ENCODE measurements at places on chromosomes 3 and 15.

DNA sequence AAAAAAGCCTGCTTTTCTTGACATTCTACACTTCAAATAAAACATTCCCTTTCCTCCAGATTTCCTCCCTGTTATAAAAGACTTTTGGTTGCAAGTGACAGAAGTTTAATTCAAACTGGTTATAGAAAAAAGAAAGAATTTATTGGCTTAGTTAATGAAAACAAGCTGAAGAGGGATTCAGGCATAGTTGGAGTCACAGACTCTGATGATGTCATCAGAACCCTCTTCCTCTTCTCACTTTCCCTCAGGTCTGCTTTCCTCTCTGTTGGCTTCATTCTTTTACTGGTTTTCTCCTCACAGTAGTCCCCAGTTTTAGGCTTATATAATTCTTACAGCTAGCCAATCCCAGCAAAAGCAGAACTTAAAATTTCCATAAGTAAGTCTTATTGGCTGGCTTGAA is 32.0 kb upstream of the MBNL1 start:
- no peak for DNase-seq

- no peak for DNase-seq
Observed at GRCh38 chr15:95940431-95940985, 390.0 kb upstream of the NR2F2 start.

DNA sequence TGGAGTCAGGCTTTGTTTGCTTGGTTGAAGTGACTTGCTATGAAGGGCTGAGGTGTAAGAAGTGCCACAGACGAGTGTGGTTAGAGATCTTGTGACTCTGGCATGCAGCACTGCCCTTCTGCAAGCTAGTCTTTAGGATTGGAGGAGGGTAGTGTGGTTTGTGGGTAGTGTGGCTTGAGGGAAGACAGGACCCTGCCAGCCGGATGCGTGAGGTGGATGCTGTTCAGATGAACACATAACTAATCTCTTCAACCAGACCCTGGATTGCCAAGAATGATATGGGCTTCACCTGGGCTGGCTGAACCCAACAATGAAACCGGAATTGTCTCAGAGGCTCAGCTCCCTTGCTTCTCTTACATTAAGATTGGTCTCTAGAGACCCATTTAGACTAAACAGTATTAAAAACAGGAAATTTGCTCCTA is 32.7 kb downstream of the STARD9 start:
- peak; percentile 50 for DNase-seq

DNA sequence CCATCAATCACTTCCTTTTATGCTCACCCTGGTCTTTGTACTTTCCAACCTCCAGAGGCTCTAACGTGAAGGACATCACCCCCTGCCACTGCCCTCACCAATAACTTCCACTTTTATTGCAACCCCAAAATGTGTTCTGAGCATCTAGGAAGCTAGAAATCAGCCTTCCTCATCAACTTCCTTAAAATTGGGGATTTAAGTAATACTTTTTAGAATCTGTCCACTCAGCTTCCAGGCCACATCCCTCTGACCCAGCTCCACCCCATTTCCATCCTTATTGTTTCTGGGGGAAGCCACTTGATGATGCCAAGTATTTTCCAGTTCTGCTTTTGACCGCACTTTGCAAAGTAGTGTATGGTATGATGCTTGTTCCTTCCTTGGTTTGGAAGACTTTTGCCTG is 73.5 kb upstream of the XCR1 start:
- DNase-seq = no peak

DNA sequence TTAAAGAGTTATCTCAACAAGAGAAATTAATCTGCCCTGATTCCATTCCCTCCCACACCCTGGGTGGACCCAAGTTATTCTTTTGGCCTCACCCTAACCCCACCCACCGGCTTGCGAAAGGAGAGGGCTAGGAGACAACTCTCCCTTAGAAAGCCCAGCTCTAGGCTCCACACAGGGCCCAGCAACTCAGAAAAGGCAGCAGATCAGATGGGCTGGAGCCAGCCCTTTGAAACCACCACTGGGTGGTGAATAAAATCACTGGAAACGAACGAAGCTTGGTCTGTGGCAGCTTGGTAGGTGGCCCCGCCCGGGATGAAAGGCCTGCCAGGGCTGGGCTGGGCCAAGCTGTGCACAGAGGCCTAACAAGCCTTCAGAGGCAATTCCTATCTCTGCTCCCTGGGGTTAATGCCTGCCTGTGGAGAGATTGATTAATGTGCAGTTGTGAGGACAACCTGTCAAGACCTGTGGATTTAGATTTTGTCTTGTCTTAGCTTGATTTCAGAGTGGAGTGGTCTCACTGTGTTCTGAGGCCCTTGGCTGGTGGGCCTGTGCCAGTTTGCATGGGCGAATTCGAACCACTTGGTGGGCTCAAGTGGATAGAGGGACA is 38.8 kb downstream of the BHLHE40 start:
- DNase-seq = no peak

DNA sequence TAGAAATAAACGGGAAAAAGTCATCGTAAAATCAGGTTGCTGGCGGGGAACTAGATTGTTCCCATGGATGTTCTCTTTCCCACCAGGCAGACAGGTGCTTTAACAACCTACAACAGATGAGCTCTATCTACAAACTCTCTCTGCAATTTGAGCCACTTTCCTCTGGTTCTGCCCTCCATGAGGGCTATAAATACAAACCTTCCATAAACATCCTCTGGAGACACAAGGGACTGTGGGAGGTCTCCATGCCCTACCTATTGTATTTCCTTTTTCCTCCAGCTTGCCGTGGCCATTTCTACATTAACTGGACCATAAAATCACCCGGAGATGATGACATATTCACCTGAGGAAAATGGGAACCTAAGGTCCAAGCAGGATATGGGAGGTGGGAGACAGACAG is 151.1 kb downstream of the GABRB3 start:
- DNase-seq = no peak

DNA sequence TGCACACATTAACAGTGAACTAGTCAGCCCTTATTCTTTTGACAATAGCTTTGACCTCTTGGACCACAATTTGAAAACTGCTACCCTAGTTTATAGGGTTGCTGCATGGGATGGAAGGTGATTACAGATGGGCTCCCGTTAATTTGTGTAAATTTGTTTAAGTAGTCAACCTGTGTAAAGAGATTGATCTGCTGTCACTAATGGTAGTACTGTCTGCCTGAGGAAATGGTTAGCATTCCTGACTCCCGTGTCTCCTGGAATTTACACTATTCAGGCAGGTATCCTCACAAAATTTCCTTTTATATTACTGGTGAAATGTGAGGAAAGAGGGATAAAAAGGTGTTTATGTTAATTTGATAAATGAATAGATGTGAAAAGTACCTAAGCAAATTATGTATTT is 15.3 kb upstream of the EBLN2 start:
- no peak for DNase-seq

DNA sequence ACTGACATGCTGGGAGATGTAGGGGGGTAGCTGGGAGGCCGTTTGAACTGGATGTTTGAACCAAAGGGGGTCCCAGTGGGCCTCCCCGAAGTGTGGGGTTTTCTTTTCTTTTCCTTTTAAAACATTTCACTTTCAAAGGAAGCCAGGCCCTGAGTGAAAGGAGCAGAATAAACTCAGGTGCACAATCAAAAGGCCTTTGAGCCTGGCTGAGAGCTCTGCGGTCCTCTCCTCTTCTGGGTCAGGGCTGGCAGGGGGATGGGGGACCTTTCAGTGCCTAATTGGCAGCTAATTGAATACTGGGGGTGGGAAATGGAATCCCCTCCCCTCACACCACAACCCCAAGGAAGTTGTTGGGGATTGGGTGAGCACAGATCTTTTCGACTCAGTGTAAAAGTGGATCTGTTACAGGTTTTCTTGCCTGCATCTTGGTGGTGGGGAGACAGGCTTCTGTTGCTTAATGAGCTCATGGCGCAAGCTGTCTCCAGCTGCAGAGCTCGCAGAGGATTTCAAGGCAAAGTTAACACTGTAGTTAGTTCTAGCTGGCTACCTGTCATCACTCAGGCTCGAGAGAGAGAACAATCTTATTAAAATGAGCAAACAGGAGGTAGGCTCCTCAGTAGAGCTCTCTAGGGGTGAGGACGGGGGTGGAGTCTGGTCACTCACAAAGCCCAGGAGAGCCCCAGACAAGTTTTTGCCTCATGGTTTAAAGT is 132.6 kb downstream of the RAB11A start:
- DNase-seq = no peak

GRCh38 chr3:34034840-34035239 is 236.4 kb downstream of the PDCD6IP start:
- DNase-seq = no peak

- no peak for DNase-seq
Observed at GRCh38 chr15:63526401-63526800, 22.0 kb downstream of the USP3 start.

GRCh38 chr3:134381831-134382442 is 7.7 kb upstream of the AMOTL2 start:
- peak; percentile 41 for DNase-seq

DNA sequence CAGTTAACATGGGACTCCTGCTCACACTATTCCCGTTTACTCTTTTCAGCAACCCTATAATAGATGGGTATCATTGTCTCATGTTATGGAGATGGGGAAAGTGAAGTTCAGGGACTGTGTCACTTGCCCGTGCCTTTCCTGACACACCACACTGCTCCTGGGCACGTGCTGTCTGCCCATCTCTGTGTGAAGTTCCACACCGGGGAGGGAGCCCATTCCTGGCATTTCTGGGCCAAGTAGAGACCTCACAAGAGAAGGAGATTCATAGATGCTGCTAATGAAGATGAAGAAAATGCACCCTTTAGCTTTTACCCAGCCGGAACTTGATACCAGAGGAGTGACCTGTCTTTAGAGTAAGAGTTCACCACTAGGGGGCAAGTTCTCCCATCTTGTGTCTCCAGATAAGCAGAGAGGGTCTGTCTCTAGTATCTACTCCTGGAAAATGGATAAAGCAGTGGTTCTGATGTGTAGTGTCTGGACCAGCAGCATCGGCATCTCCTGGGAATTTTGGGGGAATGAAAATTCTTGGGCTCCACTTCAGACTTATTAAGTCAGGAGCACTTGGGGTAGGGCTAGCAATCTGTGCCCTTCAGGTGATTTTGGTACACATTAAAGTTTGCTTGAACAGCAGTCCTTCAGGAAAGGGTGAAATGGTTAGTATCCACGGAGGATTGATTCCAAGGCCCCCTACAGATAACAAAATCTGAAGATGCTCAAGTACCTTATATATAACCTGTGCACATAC is 2.0 kb upstream of the TOPBP1 start:
- peak; percentile 1 for DNase-seq

DNA sequence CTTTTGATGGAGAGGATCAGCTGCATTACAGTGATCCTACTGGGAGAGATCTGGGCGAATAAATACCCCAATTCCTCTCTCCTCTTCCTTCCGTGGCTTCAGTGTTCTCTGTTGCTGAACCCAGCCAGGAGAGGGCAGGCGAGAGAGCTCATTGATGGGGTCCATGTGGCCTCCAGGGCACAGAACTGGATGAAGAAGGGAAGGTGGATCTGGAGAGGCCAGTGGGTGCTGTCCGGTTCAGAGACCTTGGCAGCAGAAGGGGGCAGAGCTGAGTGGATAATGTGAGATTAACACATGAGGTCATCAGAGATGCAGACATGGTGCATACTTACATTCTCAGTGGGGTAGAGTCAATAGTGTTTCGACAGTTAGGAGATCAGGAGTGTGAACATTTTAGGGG is 193.6 kb downstream of the CLSTN2 start:
- DNase-seq = no peak

- no peak for DNase-seq
Observed at GRCh38 chr15:100107606-100108225, 234.1 kb downstream of the ADAMTS17 start.

- no peak for DNase-seq
Observed at GRCh38 chr15:84023636-84024035, 211.9 kb upstream of the GOLGA6L4 start.

- peak; percentile 38 for DNase-seq
Observed at GRCh38 chr3:138434276-138434874, at the start of gene ESYT3. TSS of gene ESYT3 (plus strand) at chr3:138434616. CDS start at chr3:138434799, 183 bp downstream.

- DNase-seq = no peak
Observed at GRCh38 chr3:150594150-150594549, 9.0 kb upstream of the SELENOT start.

DNA sequence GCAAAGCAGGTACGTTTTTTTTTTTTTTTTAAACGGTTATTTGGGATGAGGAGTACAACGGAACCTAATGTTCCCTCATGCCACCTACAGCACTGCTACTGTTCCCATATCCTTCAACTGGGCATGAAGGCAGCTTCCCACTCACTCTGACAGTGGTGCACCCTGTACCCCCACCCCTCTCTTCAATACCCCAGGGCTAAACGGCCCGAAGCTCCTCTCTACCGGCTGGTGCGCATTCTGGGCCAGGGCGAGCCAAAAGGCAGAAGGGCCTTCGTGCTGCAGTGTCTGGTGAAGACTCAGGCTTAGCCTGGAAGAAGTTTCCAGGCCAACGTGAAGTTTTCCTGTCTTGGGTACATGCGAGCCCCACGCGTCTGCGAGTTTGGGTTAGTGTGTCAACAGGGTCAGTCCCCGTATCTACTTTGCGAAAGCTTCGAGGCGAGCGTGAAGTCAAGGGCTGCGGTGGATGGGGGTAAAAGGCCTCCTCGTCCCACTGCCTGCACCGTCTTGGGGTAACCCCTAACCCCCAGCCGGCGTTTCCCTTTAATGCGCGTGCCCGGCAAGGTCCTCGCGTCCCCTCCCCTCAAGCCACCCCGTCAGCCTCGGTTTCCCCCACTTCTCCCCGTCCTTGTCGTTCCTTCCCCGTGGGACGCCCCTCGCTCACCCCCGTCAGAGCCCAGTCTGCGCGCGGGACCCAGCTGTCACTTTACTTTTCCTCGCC is 765 bp upstream of the UBE2E2 start:
- DNase-seq = no peak

- peak; percentile 9 for DNase-seq
Observed at GRCh38 chr3:106628407-106628806, 748.8 kb upstream of the CCDC54 start.

All from kidney epithelial cell (primary cell).